ENCODE measurements at places on chromosomes 11 and 22.

GRCh38 chr11:120352405-120352804 lies 16.2 kb downstream of the ARHGEF12 start:
- DNase-seq, result no peak

DNA sequence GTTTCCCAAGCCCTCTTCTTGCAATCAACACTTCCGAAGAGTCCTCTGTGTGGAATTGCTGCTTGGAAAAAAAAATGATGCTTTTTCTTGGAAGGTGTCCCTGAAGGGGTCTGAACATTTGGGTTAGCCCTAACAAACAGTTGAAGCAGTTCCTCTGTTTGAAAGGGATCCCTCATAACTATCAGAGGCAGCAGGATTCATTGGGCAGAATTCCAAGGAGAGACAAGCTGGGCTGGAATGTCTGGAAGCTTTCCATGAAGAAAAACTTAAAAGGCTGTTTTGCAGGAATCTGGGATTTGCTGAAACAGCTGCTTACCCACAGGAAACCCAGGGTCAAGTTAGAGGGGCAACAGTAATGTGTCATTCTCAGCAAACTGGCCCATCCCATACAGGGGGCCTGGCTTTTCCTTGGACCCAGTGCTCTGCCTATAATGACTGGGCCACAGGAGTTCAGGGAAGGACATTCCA lies 3.1 kb downstream of the CSNK2A3 start:
- DNase-seq, result peak; percentile 52

GRCh38 chr22:25169278-25170031 lies 30.2 kb upstream of the CRYBB3 start:
- DNase-seq, result no peak

GRCh38 chr22:34688825-34689224 lies 377.1 kb upstream of the ISX start:
- DNase-seq, result no peak

GRCh38 chr11:70060611-70061293 lies 17.4 kb upstream of the ANO1 start:
- DNase-seq, result no peak

DNA sequence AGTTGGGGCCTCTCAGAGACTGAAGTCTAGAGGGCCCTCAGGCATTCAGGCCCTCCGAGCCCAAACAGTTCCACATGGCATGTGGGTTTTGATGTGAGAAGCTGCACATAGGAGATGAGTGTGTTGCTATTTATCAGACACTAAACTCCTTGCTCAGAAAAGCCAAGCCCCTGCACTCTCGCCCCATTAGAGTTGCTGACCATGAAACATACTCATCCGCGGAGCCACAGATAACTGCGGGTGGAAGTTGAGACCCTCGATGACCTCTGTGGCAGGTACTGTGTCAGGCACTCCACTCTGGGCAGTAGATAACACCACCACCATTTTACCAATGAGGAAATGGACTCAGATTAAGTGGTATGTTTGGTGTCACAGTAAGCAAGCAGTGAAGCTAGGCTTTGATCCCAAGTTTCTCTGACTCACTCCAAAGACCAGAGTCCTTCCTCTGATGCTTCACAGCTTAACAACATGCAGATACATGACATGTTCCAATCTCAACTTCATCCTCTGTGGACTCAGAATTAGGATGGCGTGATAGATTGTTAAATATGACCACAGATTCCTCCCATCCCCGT lies 202.1 kb downstream of the ADAMTS15 start:
- no peak for DNase-seq

DNA sequence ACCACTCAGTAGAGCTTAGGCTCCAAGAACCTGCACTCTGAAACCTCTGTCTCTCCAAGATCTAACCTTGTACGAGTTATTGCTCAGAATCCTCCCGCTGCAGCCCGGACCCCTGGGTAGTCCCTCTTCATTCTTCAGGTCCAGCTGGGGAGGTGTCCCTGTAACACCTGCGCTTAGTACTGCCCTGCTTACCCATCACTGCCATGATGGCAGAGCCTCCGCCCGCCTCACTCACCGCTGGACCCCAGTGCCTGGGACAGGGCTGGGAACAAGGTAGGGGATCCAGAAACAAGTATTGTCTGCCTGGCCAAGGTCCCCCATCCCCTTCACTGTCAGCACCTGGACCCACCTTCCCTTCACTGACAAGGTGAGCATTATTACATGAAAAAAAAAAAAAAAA lies 50.3 kb downstream of the THAP12 start:
- DNase-seq, result no peak

- no peak for DNase-seq
These were observed 1.7 kb downstream of the FGF3 start for GRCh38 chr11:69817265-69818230.

- no peak for DNase-seq
These were observed 937 bp upstream of the FAM168A start for GRCh38 chr11:73598719-73599379.

- DNase-seq, result no peak
These were observed 88.3 kb downstream of the C11orf87 start for GRCh38 chr11:109510316-109510715.

- DNase-seq, result no peak
These were observed 15.6 kb upstream of the WDR74 start for GRCh38 chr11:62854825-62855570.

DNA sequence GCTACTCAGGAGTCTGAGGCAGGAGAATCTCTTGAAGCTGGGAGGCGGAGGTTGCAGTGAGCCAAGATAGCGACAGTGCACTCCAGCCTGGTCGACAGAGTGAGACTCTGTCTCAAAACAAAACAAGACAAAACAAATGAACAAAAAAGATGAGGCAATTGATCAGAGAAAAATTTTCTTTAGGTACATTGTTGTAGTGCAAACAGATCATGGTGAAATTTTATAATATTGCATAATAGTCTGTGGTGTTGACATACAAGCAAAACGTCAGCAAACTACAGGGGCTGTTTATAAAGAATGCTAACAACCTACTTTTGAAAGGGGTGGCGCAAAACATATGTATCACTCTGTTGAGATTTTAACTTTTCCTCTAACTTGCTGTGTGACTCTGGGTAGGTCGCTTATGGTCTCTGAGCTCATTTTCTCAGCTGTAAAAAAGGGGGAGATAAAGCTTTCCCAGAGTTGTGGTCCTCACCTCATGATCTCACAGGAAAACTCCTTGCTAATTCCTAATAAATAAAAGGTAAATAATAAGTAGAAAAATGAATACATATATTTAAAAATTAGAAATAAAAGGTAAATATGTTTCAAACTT lies 64.8 kb upstream of the NUP160 start:
- no peak for DNase-seq

DNA sequence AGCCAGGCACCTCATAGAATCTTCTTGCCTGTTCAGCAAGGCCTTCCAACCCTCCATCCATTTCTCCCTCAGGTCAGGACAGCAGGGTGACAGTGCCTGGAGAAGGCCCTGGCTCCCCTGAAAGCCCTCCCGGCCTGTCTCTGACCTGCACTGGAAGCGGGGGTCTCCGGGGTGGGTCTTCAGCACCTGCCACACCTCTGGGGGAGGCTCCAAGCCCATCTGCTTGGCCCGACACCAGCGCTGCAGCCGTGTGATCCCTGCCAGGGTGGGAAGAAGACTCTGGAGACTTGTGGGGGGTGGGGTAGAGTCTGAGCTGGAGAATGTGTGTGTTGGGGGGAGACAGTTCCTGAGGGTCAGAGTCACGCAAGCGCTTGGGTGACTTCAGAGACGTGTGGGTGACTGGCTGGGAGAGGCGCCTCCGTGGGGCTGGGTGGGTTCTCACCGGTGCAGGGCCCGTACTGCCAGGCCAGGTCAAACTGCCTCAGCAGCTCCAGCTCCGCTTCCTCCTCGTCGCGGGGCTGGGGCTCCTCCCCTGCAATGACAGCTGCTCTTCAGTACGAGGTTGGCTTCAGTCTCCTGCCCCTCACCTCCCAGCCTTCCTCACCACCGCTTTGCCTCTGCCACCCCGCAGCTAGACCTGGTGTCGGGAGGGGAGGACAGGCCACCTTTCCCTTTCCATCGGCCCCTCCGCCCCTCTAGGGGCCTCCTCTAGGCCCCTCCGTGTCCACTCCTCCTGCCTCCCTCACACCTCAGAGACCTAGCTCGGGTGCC lies 615 bp downstream of the POLD4 start:
- DNase-seq, result no peak

- no peak for DNase-seq
These were observed 29.6 kb downstream of the IGF2 start for GRCh38 chr11:2109541-2110019.

DNA sequence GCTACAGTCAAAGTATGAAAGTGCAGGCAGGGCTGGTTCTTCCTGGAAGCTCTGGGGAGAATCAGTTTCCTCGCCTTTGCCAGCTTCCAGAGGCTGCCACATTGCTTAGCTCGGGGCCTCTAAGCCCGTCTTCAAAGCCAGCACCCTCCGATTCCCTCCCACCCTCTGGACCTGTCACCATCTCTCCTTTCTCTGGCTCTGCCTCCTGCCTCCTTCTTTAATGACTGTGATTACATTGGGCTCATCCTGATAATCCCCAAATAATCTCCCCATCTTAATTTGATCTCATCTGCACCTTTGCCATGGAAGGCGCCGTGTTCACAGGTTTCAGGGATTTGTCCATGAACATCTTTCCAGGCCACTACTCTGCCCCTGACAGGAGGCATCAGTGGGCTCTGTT lies 42.5 kb downstream of the MCM5 start:
- no peak for DNase-seq

DNA sequence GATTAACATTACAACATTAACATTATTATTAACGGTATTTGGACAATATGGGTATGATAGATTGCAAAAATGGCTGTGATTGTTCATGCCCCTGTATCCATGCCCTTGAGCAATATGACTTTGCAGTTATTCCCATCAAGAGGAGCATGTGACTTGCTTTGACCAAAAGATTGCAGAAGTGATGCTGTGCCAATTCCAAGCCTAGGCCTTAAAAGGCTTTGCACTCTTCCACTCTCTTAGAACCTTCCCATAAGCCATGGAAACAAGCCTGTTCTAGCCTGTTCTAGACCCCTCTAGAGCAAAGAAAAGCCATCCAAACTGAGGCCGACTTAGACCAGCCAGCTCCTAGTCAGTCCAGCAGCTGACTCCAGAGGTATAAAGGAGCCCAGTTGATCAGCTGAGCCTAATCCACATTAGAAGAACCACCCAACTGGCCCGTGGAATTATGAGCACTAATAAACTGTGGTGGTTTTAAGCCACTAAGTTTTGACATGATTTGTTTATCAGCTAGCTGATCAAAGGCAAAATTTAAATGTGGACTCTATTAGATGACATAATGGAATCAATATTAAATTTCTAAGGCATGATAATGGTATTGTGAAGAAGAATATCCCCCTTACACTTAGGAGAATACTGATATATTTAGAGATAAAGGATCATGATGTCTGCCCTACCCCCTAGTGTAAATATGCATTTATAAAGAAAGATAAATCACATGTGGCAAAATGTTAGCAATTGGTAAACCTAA lies 28.6 kb downstream of the RAB30 start:
- DNase-seq, result no peak

- no peak for DNase-seq
These were observed 21.6 kb downstream of the OR8G5 start for GRCh38 chr11:124277804-124278203.

DNA sequence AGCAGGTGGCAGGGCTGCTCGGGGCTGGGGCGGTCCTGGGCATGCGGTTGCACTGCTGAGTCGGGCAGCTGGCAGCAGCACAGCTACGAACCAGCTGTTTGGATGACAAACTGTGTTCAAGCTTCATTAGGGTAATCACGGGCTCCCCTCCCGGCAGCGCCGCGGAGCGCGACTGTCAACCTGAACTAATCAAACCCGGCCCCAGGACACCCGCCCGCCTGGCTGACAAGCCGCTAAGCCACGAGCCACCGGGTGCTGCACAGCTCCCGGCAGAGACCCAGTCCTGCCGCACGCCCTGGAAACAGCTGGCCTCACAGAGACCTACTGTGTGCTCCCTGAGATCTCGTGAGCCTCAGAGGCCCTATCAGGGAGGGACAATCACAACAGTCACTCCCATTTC lies 60.6 kb upstream of the TCF20 start:
- no peak for DNase-seq

DNA sequence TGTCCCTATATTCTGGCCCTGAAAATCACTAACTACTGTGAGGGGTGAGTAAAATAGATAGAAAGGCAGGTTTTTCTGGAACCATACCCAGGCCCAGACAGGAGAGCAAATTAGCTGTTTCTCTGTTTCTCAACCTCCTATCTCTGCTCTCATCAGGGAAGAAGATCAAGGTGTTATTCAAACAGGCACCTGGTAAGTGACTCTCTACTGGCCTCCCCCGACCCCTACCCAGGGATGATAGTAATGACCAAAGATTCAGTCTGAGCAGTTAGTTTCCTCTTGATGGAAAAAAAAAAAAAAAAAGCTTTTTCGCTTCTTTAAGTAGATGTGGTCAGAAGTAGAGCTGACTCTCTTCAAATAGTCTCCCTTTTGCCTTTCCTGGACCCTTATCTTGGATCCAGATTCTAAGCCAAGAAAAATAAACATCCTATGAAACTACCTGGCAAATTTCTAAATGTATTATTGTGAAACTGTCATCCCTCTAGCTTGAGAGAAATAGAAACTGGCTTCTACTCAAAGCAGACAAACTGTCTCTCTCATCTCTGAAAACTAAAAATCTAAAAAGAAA lies 9.9 kb downstream of the LRRC4C start:
- no peak for DNase-seq

DNA sequence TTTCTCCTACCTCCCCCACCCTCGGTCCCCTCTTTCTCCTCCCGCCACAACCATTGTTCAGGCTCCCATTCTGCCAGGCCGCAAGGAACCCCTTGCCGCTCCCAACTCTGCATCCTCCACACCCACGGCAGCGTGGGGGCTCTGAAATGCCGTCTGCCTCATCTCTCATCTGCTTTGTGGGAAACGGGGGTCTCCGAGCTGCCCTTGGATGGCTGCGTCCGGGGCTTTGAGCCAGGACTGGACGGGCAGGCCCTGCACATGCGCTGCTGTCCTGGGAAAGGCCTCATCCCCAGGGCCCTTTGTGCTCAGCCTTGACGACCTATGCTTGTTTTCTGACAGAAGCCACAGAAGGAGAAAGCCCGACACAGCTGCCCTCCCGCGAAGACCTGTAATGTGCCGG lies 8.5 kb downstream of the CRELD2 start:
- no peak for DNase-seq

- DNase-seq, result no peak
These were observed 20.4 kb downstream of the TUG1 start for GRCh38 chr22:30989474-30989873.

GRCh38 chr11:66334605-66335442 lies 1.4 kb downstream of the RIN1 start:
- DNase-seq, result no peak

GRCh38 chr22:23291806-23292452 lies 111.6 kb downstream of the BCR start:
- no peak for DNase-seq
